Hematopoietic multipotent progenitor cell treated with erythropoietin and hydrocortisone succinate and interleukin-3 and kit ligand, for 17 days (in vitro differentiated cells): ENCODE measurements at places on chromosomes 4 and X.

DNA sequence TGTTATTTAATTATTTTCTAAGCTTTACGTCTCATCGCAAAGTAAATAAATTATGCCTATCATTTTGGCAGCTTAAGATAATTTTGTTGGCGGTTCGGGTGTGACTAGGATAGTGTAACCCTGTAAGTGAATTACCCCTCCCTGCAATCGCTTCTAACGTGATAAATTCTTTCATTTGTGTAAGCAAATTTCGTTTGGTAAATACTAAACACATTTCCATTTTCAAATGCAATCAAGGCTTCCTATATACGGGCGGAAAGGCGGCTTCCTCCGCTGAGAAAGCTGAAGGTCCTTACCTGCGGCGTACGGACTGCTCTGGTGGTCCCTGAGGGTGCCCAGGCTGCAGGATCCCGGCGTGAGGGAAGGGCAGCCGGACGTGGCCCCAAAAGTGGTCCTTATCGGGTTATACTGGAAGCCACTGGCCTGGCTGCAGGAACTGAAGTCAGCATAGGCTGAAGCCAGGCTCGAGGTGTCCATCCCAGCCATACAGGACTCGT lies 403 bp downstream of the PHOX2B start:
- no peak for DNase-seq

GRCh38 chrX:39869846-39870601 lies 227.7 kb downstream of the BCOR start:
- no peak for DNase-seq

DNA sequence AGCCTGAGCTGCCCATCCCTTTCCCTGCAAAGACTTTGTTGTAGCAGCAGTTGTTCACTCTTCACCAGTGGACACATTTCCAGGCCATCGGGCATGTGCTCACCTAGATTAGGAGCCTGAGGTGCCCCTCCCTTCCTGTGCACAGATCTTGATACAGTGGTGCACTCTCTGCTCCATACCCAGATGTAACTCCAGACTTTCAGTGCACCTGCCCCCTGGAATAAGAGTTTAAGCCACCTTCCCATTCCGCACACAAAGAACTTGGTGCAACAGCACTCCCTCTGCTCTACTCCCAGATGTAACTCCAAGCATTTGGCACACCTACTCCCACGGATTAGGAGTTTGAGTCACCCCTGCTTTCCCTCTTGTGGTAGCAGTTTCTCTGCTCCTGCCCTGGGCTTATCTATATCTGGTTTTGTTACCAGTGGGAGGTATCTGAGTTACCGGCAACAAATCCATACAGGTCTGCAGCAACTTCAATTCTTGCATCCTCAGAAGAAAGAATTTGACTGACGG lies 36.0 kb upstream of the PLK4 start:
- no peak for DNase-seq

DNA sequence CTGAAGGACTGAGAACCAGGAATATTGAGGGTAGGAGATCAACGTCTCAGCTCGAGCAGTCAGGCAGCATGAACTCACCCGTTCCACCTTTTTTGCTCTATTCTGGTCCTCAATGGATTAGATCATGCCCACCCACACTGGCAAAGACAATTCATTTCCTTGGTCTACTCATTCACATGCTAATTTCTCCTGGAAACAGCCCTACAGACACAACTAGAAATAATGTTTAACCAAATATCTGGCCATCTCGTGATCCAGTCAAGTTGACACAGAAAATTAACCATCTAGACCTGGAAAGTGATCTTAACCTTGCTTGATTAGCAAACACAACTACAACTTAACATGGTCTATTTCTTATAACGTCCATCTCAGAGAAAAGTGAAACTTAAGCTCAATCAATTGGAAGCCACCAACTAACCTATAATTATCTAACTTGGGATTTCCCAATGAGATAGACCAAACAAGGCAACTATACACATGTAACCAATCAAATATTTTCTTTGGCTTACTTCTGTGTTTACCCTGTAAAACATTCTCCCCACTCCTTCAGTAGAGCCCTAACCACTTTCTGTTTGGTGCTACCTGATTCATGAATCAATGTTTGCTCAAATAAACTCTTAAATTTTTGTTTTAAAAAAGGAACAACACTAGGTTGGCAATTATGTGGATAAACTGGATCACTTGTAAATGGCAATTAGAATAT lies 69.7 kb upstream of the MAMLD1 start:
- DNase-seq = no peak

- no peak for DNase-seq
Observed at GRCh38 chr4:142345924-142346323, 500.2 kb downstream of the INPP4B start.

DNA sequence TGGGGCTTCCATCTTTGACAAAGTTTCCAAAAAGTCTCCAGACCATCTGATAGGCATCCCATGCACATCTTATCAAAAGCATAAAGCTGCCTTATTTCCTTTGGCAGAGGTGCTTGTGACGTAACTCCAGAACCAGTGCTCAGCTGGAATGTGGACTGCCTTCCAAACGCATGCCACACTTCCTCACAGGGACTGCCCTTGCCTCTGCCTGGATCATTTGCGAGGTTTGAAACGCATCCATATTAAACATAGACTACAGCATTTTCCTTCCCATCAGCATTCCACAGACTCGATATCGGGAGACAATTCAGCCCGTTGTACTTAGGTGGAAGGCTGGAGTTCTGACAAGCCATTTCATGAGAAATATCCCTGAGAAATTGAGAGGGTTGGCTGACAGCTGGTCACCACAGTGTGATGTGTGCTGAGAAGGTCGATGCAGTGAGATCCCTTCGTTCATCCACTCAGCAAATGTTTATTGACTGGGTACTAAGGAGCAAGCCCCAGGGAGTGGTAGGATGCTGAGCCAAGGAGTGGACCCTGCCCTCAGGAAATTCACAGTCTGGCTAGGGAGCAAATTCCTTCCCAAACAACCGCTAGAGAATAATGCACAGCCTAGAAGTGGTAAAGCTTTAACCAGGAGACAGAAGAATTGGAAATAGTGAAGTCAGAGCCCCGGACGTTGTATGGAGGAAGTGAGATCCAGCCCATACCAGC lies 376.0 kb downstream of the BCOR start:
- DNase-seq = no peak

DNA sequence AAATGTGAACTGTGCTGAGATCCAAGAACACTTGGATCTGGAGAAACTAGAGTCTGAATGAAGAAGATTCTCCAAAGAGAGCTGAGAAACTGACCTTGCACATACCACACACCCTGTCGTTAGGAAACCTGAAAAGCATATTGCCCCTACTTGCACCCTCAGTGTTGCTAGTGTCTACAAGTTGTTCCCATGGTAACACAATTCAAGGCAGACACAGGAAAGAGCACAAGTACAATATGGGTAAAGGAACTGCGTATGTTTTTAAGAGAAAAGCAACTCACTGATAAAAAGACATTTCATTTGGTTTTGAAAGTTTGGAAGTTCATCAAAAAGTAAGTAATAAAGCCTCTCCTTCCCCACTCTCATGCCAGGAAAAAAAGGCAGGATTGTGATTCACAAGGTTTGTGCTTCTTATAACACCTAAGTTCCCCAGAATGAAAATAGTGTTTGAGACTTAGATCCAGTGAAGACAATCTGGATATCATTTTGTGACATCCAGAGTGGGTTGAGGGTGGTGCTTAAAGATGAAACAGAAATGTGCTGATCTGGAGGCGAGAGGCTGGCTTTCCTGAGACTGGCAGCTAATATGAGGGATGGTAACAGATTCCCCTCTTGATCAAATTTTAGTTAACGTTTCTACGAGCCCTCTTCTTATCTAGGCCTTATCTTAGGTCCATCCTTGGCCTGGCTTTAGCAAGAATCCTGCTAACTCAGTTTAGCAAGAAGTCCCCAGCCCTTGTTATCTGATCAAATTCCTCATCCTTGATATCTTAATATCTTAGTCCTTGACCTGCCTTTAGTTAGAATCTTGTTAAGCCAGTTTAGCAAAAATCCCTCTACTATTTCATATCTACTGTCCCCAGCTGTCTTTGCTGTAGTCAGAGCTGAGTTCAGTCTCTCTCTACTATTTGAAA lies 42.3 kb downstream of the NIPAL1 start:
- DNase-seq = no peak

- no peak for DNase-seq
Observed at GRCh38 chr4:180828455-180829018, 1414.7 kb upstream of the TENM3 start.

GRCh38 chrX:68916891-68917290 lies 88.1 kb downstream of the EFNB1 start:
- no peak for DNase-seq

GRCh38 chr4:186027405-186027804 lies 41.6 kb upstream of the TLR3 start:
- no peak for DNase-seq

- no peak for DNase-seq
Observed at GRCh38 chr4:142355421-142355930, 490.6 kb downstream of the INPP4B start.

- DNase-seq = peak; percentile 15
Observed at GRCh38 chr4:162497564-162498167, 333.9 kb upstream of the FSTL5 start.

DNA sequence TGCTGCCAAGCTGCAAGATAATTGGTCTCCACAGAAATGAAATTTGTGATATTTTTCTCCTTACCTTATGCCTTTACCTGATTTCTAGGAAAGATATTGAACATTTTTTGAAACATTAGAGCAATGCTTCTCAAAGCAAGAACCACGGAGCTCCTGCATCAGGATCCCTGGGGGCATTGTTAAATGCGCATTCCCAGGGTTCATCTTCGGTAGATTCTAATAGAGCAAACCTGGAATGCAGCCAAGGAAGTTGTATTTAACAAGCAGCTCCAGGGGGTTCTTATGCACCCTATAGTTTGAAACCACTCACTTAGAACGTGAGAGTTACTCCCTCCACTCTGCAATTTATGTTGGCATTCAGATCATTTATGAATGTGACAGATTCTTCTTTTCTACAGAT lies 126.2 kb downstream of the SLC39A8 start:
- no peak for DNase-seq

DNA sequence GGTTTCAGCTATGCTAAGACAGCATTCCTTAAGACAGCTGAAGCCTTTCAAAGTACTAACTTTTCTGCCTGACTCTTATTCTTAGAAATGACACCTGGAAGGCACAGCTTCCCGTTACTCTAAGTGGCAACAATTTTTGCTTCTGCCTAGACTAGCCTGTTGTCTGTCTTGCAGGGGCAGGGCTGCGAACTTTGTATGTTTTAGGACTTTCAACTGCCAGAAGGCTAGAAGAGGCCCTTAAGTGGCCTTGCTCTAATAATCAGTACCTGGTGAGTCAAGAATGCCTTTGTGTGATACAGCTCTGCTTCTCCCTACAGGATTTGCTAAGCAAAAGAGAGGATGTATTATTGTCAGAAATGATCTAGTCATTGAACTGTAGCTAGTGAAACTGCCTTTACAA lies 30.0 kb upstream of the TFDP3 start:
- DNase-seq = no peak

DNA sequence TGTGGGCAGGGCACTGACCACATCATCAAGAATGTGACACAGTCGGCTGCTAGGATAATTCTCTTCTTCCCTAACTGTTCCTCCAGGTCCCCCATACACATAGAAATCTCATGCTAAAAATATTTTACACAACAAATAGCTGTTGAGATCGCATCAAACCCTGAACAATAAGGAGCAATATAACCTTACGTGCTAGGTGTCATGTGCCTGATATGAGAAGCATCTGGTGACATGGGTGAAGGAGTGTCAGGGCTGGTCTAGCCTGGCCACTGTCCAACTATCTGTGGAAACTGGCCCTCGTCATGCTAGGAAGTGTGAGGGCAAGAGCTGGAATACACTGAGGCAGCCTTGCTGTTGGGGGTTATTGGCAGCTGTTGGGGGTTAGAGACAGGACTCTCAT lies 167.3 kb upstream of the PGRMC2 start:
- DNase-seq = peak; percentile 42

DNA sequence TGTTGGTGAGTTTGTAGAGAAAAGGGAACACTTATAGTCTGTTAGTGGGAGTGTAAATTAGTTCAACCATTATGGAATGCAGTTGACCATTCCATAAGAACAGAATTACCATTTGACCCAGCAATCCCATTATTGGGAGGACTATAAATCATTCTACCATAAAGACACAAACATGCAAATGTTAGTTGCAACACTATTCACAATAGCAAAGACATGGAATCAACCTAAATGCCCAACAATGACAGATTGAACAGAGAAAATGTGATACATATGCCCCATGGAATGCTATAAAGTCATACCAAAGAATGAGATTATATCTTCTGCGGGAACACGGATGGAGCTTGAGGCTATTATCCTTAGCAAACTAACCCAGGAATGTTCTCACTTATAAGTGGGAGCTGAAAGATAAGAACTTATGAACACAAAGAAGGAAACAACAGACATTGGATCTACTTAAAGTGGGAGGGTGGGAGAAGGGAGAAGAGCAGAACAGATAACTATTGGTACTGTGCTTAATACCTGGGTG lies 1819.2 kb upstream of the ADGRL3 start:
- DNase-seq = no peak

DNA sequence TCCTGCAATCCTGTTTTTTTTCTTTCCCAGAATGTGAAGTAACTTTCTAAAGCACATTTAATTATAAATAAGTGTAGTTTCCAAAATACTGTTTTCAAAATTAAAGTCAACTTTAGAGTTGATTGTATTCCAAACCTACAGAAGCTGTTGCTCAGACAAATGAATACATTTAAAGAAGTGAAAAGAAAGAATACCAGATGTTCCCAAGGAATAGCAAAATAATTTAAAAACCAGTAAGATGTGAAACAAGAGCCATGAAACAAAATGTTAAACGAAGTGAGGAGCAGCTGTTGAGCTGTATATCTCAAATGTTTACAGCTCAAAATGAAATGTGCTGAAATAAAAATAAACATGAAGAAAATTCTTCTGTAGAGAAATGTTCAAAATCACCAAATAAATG lies 627.4 kb upstream of the NDST4 start:
- DNase-seq = no peak

DNA sequence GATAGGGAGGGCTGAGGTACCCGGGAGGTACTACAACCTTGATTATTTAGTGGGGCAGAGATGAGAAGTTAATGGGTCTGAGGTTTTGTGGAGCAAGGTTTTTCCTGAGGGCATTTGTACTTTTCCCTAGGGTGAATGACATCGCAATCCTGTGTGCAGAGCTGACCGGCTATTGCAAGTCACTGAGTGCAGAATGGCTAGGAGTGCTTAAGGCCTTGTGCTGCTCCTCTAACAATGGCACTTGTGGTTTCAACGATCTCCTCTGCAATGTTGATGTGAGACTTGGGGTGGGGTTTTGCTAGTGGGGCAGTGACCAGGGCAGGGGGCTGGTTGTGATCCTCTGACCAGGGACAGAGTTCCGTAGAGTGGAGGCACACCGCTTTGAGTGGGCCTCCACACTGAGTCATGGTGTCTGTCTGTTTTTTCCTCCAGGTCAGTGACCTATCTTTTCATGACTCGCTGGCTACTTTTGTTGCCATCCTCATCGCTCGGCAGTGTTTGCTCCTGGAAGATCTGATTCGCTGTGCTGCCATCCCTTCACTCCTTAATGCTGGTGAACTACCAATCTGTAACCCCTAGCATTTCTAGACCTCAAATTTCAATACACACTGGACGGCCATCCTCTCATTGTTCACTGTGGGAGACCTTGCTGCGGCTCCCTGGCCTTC lies 9.9 kb downstream of the MED12 start:
- DNase-seq = no peak
